ENCODE measurements at places on chromosomes 5 and 9.

DNA sequence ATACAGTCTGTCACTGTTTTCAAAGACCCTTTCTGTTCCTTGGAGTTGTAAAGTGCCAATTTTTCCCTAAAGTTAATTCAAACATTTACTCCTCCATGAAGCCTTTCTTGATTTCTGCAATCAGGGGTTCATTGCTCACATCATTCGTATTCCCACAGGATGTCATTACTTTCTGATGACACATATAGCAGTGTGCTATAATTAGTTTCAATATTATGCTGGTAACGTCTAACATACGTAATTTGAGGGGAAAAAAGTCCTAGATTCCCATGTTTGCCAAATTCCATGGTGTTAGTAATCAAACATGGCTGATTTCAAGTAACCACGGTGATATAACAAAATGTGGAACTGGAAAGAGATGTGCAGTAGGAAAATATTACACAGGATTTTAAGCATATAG, 468.2 kb upstream of the MEF2C start:
- no peak overlapping the region for H3K27ac ChIP-seq
- no peaks in the 10 kb centered on the region for H3K27me3 ChIP-seq
- no peak overlapping the region for H3K4me3 ChIP-seq
- DNase-seq: no peak
- no peaks in the 10 kb centered on the region for H3K4me1 ChIP-seq

GRCh38 chr5:176550275-176550831, 1.2 kb downstream of the CDHR2 start:
- DNase-seq: no peak
- no peak overlapping the region for H3K4me3 ChIP-seq
- no peak overlapping the region for H3K27ac ChIP-seq
- H3K27me3 ChIP-seq: no peaks in the 10 kb centered on the region
- peaks cover 2% of the 10 kb centered on the region for H3K4me1 ChIP-seq
- no peaks in the 10 kb centered on the region for H3K36me3 ChIP-seq

DNA sequence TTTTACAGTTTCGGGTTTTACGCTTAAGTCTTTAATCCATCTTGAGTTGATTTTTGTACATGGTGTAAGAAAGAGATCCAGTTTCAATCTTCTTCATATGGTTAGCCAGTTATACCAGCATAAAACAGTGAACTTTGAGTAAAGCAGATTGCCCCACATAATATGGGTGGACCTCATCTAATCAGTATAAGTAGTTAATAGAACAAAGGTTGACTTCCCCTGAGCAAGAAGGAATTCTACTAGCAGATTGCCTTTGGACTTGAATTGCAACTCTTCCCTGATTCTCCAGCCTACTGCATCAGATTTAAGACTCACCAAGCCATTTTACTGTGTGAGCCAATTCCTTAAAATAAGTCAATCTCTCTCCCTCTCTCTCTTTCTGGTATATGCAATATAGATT, 173.2 kb downstream of the SNCAIP start:
- H3K27me3 ChIP-seq: no peaks in the 10 kb centered on the region
- no peak for DNase-seq
- no peaks in the 10 kb centered on the region for H3K36me3 ChIP-seq
- H3K27ac ChIP-seq: no peak overlapping the region
- no peak overlapping the region for H3K4me3 ChIP-seq

DNA sequence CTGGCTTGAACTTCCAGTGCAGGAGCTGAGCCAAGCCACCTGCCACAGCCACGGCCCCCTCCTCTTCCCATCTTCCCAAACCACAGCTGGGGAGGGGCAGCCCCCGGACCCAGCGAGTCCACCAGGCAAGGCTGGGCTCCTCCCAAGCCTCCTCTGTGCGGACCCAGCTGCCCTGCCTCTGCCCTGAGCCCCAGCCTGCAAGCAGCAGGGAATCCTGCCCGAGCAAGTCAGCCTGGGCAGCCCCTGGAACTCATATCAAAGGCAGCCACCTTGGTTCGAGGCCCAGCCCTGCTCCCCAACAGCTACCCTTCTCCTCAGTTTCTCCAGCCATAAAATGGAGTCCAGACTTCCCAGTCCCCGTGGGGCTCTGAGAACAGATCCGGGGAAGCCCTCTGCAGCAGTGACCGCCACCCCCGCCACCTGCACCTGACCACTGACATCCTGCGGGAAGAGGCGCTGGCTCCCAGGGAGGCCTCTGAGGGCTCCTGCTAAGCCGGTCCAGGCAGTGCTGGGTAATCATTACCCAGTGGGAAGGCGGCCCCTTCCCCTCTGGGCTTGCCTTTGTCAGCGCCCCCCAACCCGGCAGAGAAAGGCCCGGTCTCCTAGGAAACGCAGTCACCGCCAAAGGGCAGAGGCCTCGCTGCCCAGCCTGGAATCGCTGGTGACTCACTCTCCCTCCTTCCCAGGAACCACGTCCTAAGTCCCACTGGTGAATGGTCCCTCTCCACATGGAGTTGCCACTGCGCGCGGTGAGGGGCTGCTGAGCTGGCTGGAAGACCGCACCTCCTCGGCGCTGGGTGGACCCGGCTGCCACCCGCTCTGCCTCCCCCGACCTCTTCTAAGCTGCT, 1.5 kb downstream of the VAV2 start:
- H3K27me3 ChIP-seq: no peaks in the 10 kb centered on the region
- H3K4me1 ChIP-seq: peaks cover 8% of the 10 kb centered on the region
- H3K36me3 ChIP-seq: no peaks in the 10 kb centered on the region
- no peak overlapping the region for H3K27ac ChIP-seq
- no peak for DNase-seq
- H3K4me3 ChIP-seq: peak overlapping the region; percentile 80

GRCh38 chr9:125893277-125893676, 146.1 kb downstream of the PBX3 start:
- no peak overlapping the region for H3K27ac ChIP-seq
- 0 out of 2 replicates have a peak, but pooled peaks cover 1% of the 10 kb centered on the region for H3K4me1 ChIP-seq
- DNase-seq: no peak
- no peaks in the 10 kb centered on the region for H3K36me3 ChIP-seq
- H3K4me3 ChIP-seq: no peak overlapping the region

GRCh38 chr5:6228257-6229250, 149.8 kb downstream of the MED10 start:
- H3K36me3 ChIP-seq: no peaks in the 10 kb centered on the region
- no peaks in the 10 kb centered on the region for H3K4me1 ChIP-seq
- H3K4me3 ChIP-seq: no peak overlapping the region
- H3K27ac ChIP-seq: no peak overlapping the region
- H3K27me3 ChIP-seq: no peaks in the 10 kb centered on the region
- no peak for DNase-seq
